ENCODE measurements at places on chromosomes 3 and 15. TPM values are rescaled to one million over a fixed set of nuclear protein-coding genes. Genes with fewer than 3 reads are reported as not detected.

CYP8B1 gene
- total RNA-seq = not detected

KCNMB3 gene
- 0.34 TPM for total RNA-seq

GOLGA6D gene
- total RNA-seq = not detected

GASK1A gene
- total RNA-seq = 1.2 TPM

BHLHE40 gene
- 13.6 TPM for total RNA-seq

EFL1 gene
- 8.3 TPM for total RNA-seq

TARS3 gene
- 4.8 TPM for total RNA-seq

SLC27A2 gene
- 0.50 TPM for total RNA-seq

DLL4 gene
- total RNA-seq = under 0.01 TPM

LTK gene
- 0.50 TPM for total RNA-seq

LYZL4 gene
- total RNA-seq = not detected

Data from bronchus fibroblast of lung (primary cell).